KG1 (cell line): ENCODE measurements at places on chromosomes 7 and 10.

DNA sequence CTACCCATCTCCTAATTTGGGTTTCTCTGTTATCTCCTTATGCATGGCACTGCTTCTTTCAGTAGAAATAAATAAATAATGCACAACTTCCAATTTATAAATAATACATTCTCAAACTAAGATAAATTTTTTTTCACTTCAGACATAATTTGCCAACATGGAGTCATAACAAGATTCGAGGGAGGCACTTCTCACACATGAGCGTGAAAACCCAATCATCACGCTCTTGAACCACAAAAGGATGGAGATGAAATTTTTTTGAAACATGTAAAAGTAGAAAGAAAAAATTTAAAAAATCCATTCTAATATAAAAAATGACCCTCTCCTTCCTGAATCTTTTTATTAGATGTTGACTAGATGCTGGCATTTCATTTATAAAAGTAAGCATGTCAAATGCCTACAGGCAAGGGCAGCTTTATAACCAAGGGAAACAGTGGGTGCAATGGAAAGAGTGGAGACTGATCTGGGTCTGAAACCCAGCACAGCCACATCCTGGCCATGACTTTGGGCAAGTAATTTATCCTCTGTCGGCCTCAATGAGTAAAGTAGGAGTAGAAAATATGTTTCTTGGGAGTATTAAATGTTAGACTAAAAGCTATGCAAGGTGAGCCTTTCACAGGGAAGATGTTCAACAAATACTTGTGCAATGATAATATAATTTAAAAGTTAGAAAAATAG is 185.0 kb downstream of the STK31 start:
- no peak for DNase-seq

DNA sequence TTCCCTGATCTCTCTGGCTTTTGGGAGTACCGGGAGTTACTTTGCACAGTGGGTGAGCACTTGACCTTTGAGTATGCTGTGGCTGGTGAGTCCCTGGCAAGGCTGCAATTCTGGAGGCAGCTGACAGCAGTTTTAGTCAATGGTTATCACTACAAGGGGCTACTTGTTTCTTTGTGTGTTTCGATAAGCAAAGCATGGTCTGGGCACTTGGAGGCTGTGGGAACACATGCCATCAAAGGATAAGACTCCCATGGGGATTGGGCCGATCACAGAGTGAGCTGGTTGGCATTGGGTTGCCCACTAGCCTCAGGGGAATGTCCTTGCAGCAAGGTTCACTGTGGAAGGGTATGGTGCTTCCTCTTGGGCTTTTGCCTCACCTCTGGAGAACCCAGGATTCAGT is 208.2 kb downstream of the SNX13 start:
- DNase-seq = no peak

DNA sequence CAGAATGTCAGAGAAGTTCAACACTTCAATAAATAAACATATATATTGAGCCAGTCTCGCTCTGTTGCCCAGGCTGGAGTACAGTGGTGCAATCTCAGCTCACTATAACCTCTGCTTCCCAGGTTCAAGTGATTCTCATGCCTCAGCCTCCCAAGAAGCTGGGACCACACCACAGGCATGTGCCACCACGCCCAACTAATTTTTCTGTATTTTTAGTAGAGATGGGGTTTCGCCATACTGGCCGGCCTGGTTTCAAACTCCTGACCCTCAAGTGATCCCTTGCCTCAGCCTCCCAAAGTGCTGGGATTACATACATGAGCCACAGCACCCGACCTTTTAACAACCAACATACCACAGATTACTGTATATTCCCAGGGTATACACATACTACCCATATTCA is 134.2 kb downstream of the JMJD1C start:
- no peak for DNase-seq

DNA sequence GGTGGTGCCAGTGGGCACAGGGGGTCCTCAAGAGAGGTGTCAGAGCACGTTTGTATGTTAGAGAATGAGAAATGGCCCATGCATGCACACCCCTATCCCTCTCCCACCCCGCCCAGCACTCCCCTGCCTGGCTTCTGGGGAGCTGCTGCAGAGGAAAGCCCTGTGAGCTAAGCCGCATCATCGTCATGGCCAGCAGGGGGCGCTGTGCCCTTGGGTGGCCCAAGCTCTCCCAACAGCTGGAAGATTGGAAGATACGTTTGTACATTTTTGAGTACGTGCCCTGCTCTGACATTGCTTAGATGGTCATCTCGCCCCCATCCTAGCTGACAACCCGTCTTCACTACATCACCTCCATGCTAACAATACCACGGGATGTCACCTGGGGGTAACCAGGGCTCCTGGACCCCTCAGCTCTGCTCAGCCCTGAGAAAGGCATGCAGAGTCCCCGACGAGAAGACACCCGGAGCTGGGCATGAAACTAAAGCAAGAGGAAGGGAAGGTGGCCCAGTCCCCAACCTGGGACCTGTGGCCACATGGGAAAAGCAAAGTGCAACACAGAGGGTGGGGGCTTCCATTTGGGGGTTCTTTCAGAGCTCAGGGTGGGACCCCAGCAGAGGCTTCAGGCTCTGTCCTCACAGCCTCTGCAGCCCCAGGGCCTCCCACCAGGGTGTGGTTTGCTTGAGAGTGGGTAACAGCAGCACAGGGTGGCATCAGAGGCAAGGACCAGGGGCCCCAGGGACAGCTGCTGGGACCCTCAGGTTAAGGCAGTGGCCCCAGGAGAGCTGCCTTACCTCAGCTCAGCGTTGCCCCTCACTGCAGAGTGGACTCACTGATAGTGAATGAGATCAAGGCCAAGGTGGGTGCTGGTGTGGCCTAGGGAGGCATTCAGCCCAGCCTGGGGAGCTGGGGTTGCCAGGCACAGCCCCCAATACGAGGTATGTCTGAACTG is 136.6 kb downstream of the PTPN20 start:
- DNase-seq = peak; percentile 39

GRCh38 chr7:30556840-30557239 is 37.8 kb upstream of the GARS1 start:
- DNase-seq = no peak

- DNase-seq = no peak
Observed at GRCh38 chr7:138878856-138879255, 80.9 kb upstream of the ATP6V0A4 start.

DNA sequence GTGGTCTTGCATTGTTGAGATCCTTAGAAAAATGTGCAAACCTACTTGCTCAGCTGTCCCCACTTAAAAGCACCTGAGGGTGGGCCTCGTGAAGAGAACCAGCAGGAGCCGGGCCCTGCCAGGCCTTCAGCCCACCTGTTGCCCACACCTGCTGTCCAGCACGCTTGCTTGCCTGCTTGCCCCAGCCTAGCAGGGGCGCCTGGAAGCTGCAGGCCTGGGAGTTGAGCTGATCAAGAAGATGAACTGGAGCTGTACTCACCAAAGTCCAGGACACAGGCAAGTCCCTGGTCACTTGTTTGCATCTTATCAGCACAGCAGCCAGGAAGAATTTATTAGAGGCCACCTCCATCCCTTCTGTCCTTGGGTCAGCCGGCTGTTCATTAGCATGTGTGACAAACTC is 23.2 kb downstream of the CYP26A1 start:
- DNase-seq = no peak

DNA sequence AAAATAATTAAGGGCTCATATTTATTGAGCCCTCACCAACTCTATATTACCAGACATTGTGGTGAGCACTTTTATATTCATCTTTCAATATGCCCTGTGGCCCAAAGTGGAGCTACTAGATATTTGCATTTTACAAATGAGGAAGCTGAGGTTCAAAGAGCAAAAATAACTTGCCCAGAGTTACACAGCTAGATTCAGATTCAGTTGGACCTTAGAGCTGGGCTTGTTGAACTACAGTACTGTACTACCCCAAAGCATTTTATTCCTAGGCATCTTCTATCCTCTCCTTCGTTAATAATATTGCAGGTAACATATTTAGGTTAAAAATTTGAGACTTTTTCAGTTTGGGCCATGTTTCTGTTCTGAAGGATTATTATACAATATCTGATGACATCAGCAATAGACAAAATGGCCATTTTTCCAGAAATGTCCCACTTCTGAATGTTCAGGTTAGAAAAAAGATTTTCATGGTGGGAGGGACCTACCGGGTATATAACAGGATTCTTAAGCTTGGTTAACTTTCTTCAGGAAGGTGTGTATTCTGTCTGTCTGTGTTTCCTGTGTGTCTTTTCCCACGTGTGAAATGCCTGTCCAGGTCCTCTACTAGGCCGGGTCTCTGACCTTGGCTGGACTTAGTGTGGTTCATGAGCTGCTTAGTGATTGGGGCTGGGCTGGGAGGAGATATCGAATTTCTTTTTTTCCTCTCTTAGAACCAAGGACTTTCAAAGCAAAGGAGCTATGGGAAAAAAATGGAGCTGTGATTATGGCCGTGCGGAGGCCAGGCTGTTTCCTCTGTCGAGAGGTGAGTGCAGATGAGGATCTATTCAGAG is 13.6 kb downstream of the PRXL2A start:
- peak; percentile 11 for DNase-seq

DNA sequence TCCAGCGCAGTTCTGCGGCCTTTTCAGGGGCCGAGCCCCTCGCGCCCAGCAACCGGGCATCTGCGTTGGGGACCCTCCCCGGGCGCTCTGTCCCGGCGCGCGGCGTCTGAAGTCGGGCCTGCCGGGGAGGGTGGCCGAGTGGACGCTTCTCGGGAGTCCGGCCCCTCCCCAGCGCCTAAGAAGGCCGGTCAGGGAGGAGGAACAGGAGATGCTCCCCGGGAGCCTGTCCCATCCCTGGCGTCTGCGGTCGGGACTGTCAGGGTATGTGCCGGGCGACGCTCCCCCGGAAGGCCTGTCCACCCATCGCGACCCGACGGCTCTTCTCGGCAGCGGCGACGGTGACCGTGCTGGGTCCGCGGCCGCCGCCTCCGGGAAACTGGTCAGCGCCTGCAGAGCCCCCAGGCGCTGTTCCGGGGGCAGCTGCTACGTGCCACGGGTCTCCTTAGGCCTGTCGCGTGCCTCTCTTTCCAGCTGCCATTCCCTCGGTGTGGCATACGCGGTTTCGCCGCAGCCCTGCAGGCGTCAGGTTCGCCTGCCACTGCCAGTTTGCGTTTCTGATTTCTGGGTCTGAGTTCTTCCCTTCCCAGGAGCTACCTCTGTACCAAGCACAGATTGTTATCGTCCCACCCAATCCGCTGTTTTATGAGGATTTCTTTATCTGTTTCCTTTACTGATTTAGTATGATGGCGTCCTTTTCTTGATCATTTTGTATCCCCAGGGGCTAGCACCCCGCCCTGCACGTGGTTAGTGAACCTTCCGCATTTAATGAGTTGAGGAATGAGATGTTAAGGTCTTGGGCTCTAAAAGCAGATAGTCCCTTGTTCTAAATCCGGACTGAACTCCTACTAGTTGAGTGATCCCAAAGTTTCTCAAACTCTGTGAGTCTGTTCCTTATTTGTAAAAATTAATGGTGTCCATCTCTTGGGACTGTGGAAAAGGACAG is 782 bp downstream of the IFIT5 start:
- no peak for DNase-seq

DNA sequence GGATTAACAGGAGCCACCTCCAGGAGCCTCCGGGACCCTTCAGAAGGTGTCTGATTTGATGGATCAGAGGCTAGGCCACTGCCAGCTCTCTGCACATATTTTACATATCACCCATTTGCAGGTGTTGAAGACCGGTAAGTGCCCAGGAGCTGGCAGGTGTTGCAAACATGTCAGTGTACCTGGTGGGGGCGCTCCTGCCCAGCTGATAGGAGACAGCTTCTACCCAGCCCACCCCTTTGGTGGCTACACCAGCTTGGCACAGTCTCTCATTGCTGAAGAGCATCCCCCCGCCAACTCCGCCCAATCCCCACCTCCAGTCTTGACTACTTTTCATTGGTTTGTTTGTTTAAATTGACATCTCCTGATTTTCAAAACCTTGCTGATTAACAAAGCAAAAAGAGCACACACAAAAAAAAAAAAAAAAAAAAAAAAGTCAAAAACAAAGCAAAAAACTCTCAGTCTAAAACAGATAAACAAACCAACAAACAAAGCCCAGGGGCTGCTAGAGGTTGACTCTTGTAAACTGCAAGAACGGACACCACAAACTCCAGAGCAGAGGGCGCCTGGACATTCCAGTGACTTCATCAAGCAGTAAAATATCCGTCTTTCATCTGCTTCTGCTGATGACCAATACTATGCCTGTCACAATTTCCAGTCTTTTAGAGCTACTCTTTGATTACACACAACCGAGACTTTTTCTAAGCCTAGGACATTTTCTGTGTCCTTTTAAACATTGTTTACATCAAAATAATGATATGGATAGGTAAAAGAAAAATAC is 275.3 kb downstream of the NRG3 start:
- DNase-seq = no peak

GRCh38 chr7:68043546-68043945 is 1046.9 kb downstream of the TYW1 start:
- DNase-seq = no peak

DNA sequence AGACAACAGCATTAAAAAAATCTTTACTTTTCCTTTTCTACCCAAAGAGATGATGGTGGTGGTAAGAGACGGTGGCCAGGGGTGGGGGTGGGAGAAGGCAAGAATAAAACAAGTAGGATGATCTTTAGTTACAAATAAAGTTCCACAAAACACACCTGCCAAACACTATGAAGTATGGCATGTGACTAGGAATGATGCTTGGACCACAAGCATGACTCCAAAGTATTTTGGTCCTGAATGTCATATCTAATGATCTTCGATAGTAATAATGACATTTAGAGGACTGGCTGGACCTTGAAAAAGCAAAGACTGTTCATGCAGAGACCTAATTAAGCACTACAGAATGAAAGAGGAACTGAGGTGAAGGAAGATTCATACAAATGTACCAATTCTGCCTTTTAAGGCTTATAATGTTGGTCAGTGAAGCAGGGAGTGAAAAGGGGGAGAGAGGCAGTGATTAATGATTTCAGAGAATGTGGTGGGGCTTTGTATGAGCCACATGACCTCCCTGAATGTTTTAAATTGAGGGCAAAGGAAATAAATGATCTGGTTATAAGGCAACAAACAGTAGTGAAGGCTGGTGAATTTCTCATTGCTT is 29.6 kb upstream of the DKK1 start:
- no peak for DNase-seq

DNA sequence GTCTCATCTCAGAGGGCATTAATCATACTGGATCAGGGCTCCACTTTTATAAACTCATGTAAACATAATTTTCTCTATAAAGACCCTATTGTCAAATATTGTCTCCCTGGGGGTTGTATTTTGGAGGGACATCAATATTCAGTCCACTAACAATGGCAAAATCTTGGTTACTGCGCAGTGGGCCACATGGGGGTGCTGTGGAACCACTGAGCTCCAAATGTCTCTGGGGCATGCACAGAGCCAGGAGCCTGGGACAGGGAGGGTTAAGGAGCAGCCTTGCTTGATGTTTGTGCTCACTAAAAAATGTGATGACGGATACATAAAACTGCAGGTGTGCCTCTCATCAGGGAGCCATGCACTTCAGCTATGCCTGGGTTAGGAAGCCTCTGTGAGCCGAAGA is 62.1 kb upstream of the PRSS58 start:
- no peak for DNase-seq
